ENCODE measurements at places on chromosomes 3 and 15.

DNA sequence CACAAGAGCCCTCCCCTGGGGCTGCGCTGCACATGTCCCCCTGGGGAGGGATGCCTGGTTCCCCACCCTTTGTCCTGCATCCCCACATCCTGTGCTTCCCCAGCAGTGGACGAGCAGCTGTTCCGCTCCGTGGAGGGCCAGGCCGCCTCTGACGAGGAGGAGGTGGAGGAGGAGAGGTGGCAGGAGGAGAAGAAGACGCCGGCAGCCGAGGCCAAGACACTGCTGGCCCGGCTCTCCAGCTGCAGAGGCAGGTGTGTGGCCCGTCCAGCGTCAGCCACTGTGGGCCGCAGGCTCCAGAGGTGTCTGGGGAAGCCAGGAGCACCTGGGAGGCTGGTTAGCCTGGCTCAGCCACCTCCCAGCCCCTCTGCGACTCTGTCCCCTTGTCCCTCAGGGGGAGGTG, 27.9 kb upstream of the GP9 start:
- DNase-seq: no peak

DNA sequence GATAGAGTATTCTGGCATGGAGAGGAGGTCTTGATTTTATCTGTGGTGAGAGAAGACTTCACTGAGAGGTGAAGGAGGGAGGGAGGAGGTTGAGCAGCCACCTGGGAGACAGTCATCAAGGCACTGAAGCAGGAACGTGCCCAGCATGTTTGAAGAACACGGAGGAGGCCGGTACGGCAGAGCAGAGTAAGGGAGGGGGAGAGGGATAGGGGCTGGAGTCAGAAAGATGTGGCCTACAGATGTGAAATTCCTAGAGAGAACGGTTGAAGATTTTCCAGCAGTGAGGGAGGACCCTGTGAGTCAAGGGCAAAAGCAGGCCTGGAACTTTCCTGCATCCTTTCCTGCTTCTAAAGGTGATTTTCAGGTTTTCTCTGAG, 21.7 kb upstream of the IQCF6 start:
- DNase-seq: no peak

DNA sequence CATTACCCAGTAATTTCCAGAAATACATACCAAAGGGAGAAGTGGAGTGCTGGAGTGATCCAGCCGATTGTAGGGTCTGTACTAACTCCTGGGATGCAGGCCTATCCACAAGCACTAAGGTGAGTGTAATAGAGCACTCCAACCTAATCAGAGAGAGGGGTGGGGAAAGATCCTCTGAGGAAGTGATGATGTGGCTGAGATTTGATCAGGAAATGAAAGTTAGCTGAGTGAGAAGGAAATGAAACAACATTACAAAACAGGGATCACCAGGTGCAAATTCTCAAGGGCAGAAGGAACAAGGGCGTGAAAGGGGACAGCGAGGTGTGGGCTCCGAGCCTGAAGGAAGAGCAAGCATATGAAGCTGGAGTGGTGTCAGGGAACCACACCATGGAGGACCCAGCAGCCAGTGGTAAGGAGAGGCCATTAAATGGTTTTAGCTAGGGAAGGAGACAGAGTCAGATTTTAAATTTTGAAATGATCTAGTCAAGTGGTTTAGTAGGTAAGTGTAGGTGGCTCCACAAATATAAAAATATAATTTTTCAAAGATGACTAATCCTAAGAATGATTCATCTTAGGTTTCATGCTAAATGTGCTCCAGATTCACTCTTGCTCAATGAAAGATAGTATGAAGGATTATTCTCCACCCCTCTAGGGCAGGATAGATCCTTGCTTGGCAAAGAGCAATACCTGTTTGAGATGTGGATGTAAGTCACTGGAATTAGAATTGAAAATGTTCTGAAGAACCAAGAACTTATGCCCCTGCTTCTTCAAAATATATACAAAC, 348.7 kb downstream of the TBL1XR1 start:
- DNase-seq: no peak

- no peak for DNase-seq
These were observed 79.5 kb downstream of the IQSEC1 start for GRCh38 chr3:12993517-12994356.

DNA sequence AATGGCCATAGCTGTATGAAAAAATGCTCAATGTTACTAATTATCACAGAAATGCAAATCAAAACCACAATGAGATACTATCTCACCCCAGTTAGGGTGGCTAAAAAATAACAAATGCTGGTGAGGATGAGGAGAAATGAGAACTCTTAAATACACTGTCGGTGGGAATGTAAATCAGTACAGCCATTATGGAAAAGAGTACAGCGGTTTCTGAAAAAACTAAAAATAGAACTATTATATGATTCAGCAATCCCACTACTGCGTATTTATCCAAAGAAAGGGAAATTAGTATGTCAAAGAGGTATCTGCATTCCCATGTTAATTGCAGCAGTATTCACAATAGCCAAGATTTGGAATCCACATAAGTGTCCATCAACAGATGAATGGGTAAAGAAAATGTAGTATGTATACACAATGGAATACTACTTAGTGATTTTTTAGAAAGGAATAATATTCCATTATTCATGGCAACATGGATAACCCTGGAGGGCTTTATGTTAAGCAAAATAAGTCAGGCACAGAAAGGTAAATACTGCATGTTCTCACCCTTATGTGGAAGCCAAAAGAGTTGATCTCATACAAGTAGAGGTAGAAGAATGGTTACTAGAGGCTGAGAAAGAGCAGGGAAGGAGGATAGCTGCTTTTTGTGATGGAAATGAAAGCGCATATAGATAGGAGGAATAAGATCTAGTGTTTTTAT, 35.0 kb downstream of the SERP1 start:
- DNase-seq: no peak

DNA sequence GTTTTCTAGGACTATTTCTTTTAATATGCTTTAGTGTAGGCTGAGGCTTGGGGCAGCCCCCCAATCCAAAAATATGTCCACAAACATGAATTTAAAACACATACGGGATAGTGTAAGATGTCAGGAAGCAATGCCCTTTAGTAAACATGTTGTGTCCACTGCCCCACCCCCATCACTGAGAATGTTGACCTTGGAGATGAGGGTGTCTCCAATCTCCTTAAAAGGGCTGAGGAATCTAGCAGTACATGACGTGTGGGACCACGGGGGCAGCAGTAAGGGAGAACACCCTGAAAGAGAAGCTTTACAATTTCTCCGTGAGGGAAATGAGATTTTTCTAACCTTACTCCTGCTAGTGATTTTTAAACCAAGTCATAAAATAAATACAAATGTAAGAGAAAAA, 84.7 kb downstream of the SQOR start:
- no peak for DNase-seq

DNA sequence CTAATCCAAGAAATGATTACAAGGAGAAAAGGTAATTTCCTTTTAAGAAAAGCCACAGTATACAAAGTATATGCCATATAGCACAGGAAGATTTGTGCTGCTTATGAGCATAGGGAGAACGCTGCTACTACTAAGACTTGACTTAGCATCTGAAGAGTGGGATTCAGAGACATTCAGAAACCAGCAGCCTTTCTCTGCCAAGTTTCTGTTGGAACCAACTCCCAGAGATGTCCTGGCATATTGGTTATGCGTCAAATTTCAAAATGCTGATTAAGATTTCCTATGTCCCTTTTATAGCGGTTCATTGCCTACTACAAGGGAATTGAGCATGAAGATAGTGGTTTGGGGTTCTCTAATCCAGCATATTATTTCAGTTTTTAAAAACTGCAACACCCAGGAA, 4.9 kb downstream of the NR2E3 start:
- DNase-seq: no peak

DNA sequence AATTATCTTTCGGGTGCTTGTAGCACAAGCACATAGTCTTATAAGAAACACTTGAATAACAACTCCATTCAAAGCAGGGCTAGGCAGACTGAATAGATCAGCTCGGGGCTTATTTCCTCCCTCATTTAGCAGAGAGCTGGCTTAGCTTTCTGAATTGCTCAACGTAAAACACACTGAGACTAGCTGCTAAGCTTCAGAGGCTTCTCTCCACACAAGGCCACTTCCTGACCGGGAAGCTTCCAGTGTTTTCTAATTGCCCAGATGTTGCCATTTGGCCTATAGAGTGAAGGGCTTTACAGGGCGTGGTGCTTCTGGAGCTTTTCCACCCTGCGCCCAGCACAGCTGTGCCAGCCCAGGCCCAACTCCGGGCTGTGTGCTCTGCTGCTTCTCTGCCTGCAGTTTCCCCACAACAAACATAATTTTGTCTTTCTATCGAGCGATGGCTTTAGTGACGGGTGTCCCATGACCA, 16.6 kb downstream of the FAM240A start:
- DNase-seq: no peak

- DNase-seq: no peak
These were observed 67.5 kb downstream of the FRMD4B start for GRCh38 chr3:69318410-69318809.

GRCh38 chr3:130800829-130801228, 54.2 kb upstream of the PIK3R4 start:
- no peak for DNase-seq

GRCh38 chr3:57556459-57557084, 498 bp downstream of the PDE12 start:
- DNase-seq: no peak

- DNase-seq: no peak
These were observed 16.0 kb upstream of the CCNL1 start for GRCh38 chr3:157175691-157176507.

- DNase-seq: no peak
These were observed 172.7 kb downstream of the FAM43A start for GRCh38 chr3:194858382-194858781.

DNA sequence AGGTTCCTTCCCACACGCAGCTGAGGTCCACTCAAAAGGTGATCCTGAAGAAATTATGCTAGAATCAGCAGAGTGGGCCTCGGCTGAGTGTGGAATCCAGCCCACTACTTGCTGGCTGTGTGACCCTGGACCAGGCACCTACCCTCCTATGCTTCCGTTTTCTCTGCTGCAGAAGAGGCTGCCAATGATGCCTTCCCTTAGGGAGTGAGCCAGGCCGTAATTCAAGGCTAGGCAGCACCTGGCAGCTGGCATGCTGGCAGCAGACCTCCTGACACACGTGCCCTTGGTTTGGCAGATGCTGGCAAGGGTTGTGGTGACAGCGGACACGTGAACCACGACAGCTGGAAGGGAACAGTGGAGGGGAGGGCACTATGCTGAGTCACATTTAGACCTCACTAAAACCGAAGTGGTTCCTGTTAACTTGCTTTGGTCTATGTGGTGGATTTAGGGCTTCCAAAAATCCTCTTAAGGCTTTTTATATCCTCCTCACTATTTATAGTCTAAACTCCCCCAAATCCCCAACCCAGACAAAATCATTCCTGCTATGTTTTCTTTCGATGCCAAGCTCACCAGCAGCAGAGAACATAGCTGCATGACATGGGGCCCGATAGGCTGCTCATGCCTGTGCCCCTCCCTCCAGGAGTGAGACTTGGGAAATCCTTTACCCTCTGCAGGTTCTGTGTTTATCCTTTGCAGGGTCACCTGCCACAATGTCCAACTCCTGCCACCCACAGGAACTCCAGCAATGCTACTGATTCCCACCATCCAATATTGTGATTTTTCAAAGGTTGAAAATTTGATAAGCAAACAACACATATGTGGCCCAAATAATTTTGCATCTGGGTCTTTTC, 10.6 kb upstream of the PCSK6 start:
- no peak for DNase-seq

DNA sequence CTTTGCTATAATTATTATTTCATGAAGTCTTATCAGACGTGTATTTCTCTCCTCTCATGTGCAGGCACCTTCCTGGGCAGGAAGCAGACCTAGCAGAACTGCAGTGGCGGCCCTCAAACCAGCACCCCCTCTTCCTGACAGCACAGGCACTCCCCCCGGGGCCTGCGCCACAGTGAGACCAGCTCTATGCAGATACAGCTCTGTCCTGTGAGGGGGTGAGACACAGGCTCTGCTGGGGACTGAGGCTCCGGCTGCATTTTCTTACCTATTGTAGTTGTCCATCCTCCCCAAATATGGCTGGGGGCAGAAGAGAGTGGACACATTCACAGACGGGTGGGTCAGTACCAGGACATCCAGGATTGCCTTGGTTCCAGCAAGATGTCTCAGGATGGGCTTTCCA, 5.0 kb downstream of the CISH start:
- DNase-seq: no peak

DNA sequence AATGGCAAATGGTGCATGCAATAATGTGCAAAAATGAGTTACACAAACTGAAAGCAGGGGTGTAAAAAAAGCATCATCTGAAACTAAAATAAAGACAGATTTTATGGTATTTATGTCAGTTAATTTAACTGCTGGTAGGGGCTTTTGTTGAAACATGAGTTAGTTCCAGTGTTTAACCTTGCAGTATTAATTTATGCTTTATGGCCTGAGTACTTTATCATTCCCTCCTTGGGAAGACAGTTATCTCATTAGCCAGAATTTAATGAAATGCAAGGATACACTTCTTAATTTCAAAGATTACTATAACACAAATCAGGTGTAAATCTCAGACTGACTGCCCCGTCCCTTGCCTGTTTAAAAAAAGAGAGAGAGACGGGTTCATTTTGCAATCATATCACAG, 240.1 kb upstream of the MEIS2 start:
- no peak for DNase-seq

GRCh38 chr3:155497930-155498647, 204.6 kb upstream of the STRIT1 start:
- no peak for DNase-seq

- DNase-seq: no peak
These were observed 36.2 kb downstream of the MTHFS start for GRCh38 chr15:79860661-79861060.

DNA sequence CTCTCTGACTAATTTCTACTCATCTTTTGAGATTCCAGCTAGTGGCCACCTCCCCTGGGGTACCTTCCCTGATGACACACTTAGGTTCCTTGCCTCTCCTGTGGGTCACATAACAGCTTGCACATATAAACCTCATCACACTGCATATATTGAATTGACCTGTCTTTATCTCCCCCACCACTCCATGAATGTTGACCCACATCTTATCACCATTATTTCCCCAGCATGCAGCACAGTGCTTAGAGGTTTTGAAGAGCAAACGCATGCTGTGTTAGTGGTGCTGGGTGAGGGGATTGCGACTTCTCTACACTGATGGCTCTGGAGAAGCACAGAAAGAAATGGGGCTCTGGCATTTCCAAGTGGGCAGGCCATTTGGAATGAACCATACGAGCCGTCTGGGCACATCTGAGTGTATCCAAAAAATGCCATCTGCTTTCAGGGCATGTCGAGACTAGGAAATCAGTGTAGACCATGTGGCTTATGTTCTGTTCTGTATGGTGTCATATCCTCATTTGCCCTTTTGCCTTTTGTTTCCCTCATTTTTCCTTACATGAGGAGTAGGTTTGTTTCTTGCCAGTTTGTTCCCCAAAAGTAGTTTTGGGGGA, 333.2 kb upstream of the TRIM42 start:
- DNase-seq: no peak

Measured in activated CD4-positive, alpha-beta T cell treated with anti-CD3 and anti-CD28 coated beads for 24 hours (primary cell).